Stimulated activated CD4-positive, alpha-beta T cell treated with anti-CD3 and anti-CD28 coated beads, Interleukin-2, amount 100 ng/mL, for 4 hours (primary cell): ENCODE measurements at places on chromosomes 16 and 17.

DNA sequence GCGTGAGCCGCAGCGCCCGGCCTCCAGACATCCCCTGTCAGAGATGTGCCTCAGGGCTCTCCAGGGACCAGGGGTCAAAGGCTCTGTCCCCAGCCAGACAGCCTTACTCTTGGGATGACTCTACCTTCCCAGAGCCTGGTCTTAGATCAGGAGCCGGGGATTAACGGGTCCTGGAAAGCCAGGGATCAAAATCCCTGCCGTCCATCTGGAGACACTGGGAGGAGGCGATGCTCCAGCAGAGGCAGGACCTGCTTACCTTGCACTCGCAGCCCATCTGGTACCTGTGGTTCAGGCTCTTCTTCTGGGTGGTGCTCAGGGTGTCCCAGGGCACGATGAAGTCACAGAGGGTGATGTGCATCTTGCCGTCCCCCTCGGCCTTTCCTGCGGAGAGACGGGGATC, 16.7 kb upstream of the USP36 start:
- DNase-seq: no peak

DNA sequence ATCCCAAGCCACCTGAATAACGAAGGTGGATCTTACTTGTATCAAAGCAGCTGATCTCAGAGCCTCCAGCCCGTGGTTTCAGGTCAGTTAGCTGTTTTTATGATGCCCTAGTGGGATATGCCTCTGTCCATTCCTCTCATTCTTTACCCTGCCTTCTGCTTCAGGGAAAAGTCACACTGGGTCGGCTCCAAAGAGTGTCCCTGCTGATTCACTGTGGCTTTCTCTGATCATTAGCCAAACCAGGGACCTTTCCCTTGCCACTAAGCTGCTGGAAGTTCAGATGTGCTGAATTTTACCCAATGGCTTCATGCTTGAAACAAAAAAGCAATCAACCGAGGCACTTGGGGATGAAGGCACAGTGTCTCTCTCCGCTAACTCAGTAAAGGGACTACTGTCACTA, 170.2 kb upstream of the SALL1 start:
- no peak for DNase-seq

DNA sequence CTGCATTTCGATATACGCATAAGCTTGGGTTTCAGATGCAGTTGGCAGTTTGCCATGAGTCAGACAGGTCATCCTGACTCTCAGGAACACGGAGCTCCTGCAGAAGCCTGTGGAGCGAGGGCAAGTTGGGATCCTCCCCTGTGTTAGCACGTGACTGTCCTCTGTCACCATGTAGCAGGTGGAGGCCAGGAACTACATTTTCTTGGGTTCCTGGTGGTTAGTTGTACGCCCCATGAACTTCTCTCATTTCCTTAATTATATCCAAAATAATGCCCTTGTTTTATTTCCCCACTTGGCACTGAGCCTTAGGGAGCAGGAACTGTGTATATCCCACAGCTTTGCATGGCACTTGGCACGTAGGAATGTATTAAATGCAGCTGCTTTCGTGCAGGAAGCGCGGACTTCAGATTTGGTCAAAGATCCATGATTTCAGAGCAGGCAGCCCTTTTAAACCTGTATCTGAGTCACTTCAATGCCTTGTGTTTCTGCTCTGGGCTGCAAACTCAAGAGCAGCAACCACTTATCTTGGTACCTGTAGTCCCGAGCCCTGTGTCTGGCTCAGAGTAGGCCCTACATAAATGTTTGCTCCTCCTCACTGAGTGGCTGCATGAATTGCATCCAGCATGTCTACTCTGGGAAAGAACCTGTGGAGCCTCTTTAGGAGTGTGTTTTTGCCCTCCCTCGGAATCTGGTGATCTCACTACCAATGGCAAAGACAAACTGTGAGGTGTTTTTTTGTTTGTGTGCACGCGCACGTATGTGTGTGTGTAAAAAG, 428.4 kb downstream of the MAF start:
- DNase-seq: no peak

- DNase-seq: no peak
Measured at GRCh38 chr16:11010575-11011221, 66.3 kb downstream of the CLEC16A start.

GRCh38 chr17:6139447-6139832, 69.3 kb downstream of the WSCD1 start:
- no peak for DNase-seq

DNA sequence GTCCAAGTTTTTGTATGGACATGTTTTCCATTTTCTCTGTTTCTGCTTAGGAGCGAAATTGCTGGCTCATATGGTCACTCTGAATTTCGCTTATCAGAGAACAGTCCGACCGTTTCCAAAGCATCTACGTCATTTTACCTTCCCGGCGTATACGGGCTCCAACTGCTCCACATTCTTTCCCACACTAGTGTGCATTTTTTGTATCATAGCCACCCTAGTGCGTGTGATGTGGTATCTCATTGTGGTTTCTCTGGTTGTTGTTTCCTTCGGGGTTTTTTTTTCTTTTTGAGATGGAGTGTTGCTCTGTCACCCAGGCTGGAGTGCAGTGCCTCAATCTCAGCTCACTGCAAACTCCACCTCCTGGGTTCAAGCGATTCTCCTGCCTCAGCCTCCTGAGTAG, 31.0 kb upstream of the BHLHA9 start:
- no peak for DNase-seq

DNA sequence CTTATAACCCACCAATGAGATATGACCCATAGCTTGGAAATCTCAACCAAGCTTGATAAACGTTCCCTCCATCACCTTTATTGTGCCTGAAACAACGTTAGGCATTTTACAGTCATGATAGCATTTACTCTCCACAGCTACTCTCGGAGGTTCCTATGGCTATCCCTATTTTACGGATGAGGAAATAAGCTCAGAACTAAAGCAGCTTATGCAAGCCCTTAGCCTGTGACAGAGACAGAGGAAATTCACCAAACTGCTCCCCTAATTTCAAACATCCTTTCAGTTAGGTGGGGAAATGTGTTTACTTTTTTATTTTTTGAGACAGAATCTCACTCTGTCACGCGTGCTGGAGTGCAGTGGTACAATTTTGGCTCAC, 18.7 kb downstream of the DCUN1D3 start:
- DNase-seq: no peak

DNA sequence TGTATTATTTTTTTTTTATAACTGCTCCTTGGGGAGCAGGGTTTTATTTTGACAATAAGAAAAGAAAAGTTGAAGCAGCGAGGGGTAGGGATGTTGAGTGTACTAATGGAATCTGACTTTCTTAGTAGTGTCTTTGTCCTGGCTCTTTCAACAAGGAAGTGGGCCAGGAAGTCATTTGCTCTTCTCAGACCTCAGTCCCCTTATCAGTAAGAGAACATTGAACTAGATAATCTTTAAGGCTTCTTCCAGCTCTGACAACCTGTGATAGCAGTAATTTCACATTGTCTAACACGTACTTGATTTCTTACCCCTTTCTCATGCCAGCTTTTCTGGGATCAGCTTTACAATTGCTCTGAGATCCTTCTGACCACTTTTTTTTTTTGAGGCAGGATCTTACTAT, 8.3 kb downstream of the LIG3 start:
- no peak for DNase-seq

GRCh38 chr16:51922476-51922875, 624.5 kb downstream of the TOX3 start:
- no peak for DNase-seq
